Sigmoid colon (tissue), 7 donors: ENCODE measurements at places on chromosomes 16 and 17. TPM values are rescaled to one million over a fixed set of nuclear protein-coding genes. Genes with fewer than 3 reads are reported as not detected.

Gene CCDC200
- total RNA-seq = not detected

Gene BEAN1
- total RNA-seq = 0.41 TPM

Gene CA5A
- not detected for total RNA-seq

Gene CRHR1
- total RNA-seq = not detected

DNA sequence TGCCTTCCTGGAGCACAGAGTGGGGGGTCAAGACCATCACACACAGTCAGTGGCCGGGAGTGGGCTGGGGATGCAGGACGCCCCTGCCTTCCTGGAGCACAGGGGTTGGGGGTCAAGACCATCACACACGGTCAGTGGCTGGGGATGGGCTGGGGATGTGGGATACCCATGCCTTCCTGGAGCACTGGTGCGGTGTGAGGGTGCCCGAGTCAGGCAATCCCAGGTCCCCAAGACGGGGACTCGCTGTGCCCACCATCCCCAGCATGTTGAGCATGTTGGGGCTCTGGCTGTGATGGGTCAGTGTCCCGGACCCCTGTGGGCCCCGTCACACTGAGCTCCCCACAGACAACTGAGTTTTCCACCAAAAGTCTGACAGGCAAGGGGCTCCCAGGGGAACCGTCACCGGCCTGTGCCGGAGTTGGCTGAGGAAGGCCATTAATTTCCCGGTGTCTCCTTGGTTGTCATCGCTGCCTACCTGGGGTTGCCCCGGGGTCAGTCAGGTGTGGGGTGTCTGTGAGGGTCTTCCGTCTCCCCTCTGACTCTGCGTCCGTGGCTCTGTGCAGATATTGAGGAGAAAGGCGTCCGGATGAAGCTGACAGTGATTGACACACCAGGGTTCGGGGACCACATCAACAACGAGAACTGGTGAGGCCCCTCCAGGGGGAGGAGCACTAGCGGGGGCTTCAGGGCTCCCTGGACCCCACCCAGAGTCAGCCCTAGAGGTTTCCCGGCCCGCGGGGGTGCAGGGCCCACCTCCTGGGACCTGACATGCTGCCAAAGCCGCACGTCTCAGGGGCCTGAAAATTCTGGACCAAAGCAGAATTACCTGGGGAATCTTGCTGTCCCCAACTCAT, 347.1 kb downstream of the SEC14L1 start:
- peak; percentile 61 for DNase-seq

DNA sequence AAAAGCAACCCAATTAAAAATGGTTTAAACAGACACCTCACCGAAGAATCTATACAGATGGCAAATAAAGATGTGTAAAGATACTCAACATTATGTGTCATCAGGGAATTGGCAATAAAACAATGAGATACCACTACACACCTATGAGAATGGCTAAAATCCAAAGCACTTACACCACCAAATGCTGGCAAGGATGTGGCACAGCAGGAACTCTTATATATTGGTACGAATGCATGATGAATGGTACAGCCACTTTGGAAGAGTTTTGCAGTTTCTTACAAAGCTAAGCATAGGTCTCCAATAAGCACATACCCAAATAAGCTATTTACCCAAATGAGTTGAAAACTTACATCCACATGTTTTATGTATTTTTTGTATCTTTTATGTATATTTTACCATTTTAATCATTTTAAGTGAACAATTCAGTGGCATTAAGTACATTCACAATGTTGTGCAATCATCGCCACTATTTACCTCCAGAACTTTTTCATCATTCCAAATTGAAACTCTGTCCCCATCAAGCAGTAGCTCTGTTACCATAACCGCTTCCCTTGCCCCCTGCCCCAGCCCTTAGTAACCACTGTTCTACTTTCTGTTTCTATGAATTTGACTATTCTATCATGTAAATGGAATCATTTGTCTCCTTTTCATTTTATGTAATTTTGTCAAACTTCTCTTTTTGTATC, 6.7 kb upstream of the ALDH3A2 start:
- DNase-seq = no peak

- DNase-seq = no peak
These were observed 43.1 kb downstream of the MRM3 start for GRCh38 chr17:825216-825615.

GRCh38 chr17:81491761-81492160, 20.8 kb downstream of the ACTG1 start:
- DNase-seq = no peak

DNA sequence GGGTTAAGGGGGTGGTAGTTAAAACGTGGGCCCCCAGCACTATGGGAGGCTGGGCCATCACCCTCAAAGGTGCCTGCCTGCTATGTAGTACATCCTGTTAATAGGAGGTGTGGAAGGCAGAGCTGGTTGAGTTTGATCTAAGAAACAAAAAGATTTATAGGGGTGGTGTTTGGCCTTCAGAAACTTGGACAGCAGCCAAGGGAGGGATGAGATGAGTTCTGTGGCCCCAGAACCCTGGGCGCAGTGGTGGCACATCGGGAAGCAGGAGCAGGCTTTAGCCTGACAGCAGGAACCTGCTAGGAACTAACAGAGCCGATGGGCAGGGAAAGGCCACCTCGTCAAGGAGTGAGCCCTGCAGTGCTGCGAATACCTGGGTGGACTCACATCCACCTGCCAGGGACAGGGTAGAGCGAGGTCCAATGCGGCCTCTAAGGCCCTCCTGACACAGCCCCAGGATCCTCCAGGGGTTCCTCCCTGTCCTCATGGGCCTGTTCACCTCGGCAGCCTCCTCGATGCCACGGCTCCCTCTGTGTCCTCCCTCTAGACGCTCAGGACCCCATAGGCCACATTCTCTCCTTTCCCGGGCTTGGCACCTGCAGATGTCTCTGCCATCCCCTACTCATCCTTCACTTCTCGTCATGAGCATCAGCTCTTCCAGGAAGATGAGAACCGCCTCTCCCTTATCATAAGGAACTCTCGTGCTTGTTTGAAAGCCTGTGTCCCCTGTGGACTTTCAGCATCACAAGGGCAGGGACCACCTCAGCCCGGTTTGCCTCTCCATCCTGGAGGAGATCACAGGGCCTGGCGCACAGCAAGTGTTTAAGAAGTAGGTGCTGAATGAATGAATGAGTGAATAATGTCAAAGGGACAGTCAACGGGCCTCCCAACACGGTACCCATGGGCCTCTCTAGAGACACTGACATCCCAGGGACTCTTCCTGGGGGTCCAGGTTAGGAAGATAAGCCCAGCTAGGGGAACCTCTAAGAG, 103.5 kb upstream of the TNRC6C start:
- no peak for DNase-seq

- no peak for DNase-seq
These were observed 21.5 kb downstream of the SMTNL2 start for GRCh38 chr17:4605826-4606225.

- no peak for DNase-seq
These were observed 255.9 kb downstream of the KATNIP start for GRCh38 chr16:27805828-27806351.

DNA sequence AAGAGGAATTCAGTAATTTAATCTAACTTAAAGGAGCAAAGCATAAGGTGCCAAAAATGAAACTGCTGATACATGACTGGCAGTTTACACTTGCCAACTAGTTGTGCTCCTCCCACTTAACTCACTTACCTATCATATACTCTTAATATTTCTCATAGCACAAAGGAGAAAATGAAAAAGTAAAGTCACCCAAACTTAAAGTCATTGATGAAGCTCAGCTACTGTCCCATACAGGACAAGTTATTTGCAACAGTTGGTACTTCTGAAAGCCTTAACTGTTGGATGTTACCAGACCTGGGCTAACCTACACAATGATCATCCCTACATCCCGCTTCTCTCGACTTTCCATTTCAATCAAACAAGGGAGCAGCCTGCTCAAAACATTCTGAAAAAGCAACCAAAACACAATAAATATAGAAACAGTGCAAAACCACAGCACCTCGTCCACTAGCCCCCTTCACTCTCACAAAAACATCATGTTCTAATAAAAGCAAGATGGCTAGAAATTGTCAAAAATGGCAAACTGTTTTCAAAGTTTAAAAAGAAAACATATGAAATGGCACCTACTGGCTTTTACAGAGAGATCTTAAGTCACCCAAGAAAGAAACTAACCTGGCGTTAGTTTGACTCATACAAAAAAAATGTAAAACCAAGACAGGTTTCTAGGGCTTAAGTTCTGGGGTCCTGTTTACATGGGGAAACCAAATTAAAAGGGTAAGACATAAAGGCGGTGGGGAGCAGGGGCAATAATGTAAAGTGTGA, 868 bp downstream of the MED13 start:
- no peak for DNase-seq

DNA sequence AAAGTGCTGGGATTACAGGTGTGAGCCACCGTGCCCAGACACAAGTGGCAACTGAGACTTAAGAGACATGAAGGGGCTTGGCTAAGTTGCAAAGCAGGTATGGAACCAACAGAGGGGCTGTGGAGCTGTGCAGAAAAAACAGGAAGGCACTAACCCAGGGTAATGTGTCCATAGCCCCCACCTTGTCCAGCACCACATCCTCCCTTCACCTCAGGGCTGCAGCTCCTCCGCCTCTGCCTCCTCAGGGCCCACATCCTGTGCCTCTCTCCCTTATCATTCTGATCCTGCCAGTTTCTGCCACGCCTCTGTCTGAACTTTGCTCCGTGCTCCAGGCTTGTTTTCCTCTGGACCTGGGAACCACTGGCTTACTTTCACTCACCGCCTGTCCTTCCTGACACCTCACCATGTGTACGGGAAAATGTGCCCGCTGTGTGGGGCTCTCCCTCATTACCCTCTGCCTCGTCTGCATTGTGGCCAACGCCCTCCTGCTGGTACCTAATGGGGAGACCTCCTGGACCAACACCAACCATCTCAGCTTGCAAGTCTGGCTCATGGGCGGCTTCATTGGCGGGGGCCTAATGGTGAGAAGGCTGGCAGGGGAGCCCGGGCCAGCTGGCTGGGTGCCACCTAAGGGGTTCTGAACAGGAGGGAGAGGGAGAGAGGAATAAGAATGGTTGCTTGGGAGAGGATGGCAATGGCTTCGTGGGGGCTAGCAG, at the start of gene TM4SF5:
TSS of gene TM4SF5 (plus strand) at position 368 of the 716 bp plus-strand sequence. CDS start at position 405, 37 bp downstream.
- DNase-seq = no peak

- no peak for DNase-seq
These were observed 41.1 kb upstream of the ERN1 start for GRCh38 chr17:64171041-64171440.

GRCh38 chr17:181245-182049, at the start of gene DOC2B:
TSS of gene DOC2B (minus strand) at chr17:181650. CDS start at chr17:181479, 171 bp downstream.
- DNase-seq = no peak

- DNase-seq = no peak
These were observed 82.6 kb downstream of the CDK5R1 start for GRCh38 chr17:32569171-32570080.

DNA sequence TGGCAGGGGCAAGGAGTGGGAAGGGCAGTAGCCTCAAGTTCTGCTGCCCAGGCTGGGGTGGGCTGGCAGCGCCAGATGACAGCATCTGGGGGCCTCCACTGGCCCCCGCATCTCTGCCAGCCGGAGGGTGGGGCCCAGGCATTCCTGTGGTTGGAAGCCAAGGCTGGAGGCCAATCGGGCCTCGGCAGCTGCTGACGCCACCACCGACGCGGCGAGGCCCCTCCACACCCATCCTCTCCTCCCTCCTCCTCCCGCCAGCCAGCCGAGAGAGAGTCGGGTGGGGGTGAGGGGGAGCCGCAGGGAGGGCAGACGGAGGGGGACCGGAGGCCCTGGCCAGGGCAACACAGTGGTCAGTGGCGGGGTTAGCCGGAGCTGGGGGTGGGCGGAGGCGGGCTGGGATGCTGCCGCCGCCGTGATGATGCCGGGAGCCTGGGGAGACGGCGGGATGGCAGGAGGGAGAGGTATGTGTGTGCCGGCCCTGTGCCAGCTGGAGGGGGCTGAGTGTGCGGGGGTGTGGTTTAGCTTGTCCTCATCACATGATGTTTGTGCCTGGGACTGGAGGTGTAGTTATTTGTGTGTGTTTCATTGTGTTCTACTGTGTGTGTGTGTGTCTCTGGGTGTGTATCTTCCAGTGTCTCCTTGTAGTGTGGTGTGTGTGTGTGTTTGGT, 36.6 kb downstream of the ARHGAP23 start:
- peak; percentile 97 for DNase-seq

GRCh38 chr16:80231888-80232287, 308.9 kb upstream of the DYNLRB2 start:
- DNase-seq = no peak

DNA sequence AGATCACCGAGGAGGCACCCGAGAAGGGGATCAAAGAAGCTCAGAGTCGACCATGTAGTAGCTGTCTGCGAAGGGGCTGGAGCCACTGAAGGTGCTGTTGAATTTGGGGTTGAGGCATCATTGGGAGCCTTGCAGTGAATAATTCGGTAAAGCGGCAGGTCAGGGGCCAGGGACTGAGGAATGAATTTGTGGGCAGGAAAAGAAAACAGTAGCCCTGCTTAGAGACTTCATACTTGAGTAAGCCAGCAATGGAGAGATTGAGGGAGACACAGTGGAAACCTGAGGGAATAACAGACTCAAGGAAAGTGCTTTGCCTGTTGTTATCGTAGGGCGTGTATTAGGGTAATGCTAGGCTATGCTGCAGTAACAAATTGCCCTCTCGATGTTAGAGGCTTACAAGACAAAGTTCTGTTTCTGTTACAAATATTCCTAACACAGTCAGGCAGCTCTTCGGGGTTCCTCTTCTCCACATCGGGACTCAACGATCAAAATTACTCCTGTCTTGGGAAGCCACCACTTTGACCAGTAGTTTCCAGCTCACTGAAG, 13.4 kb upstream of the HERPUD1 start:
- peak; percentile 21 for DNase-seq

DNA sequence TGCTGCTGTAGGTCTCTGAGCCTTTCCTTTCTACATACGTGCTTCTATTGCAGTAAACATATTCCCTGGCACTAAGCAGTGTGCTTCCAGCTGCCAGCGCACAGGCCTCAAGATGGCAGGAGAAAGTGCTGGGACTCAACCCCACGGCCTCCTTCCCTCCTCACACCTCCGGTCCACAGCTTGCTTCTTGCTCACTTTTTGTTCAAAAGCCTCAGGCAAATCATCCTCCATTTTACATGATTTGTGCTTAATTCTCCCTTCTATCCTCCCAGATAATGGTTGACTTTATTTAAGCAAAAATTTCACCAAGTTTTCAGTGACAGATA, 5.4 kb downstream of the CDK5R1 start:
- no peak for DNase-seq

DNA sequence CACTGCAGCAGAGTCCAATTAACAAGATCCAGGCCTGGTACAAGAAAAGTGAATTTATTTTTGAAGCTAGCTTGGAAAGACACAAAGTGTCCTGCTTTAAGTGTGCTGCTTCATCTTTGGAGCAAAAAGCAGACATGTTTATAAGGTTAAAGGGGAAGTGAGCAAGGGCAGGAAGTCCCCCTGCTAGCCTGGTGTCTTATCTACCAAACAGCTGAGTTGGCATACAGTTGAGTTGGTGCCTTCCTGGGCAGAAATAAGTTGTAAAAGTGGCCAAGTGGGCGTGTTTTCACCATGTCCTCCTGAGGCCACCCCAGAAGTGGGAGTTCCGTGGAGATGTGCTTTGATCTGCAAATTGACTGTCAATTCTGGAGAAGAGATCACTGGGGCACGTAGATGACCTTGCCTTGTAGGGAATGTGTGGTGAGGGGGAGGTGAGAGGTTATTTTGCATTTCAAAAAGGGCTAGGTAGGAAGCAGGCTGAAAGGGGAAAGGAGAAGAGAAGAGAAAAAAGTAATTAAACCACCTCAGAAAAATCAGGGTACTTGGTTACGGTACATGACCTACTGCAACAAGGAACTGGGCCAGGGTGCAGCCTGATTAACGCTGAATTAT, 38.3 kb upstream of the HSBP1 start:
- no peak for DNase-seq
